ENCODE measurements at places on chromosomes 12 and 14.

DNA sequence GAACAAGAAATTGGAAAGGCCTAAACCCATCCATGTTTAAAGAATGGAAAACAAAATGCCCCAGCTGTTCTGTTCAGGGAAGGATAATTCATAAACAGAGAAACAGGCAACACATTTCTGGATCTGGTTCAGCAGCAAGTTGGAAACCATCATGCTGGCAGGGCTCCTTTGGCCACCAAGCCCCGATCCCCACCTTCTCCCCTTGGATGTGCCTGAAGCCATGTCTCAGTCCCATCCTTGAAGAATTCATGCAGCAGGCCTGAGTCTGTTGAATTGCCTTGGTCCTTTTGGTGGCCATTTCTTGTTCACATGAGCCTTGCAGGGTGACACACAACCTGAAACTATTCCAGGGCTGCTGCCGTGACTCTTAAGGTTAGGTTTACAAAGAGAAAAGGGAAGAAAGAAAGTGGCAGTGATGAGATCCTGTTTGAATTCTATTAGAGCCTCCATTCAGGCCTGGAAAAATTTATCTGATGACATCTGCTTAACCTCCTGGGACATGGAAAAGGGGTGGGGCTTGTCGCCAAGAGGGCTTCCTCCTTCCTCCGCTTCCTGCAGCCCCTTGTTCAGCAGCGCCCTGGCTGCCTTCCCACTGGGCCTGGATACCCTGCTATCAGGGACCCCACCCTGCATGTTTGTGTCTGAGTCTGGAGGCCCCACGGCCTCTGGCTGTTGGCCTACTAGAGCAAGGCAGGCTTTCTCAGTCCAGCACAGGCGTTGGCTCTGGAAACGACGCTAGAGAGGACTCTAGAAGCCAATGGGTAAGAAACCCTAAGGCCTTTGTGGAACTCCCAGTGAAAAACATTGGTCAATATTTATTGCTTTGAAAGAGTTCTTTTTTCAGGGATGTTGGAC is 341.9 kb downstream of the C12orf75 start:
- no peak for DNase-seq

DNA sequence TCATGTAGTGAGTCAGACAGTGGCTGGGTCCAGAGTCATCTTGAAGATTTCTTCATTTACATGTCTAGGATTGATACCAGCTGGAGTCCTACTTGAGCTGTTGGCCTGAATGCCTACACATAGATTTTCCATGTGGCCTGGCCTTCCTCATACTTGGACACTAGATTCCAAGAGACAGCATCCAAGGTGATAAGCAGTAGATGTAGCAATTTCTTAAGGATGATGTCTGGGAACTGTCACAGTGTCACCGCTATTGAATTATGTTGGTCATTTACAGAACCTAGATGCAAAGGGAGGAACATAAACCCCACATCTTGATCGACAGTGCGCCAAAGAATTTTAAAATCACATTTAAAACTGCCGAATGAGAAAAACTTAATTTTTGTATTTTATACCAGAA is 412.3 kb downstream of the TRHDE start:
- no peak for DNase-seq

DNA sequence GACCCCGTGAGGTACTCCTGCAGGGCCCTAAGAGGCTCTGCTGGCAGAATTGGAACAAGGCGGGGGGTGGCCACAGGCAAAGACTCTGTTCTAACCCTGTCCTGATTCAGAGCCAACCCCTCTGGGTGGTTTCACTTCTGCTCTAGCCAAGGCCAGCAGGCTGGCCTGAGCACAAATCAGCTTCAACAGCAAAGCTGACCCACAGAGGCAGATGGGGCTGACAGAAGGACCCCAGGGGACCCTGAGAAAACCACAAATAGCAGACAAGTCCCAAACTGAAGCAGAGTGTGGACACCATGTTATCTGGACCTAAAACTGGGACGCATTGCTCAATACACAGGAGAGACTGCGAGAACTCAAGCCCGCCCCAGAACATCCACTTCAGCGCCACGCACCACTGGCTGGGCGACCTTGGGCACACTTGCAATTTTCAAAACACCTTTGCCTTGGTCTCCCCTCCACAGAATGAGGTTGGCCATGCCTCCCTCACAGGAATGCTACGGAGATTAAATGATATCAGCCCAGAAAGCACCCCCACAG is 76.4 kb upstream of the DICER1 start:
- DNase-seq: no peak

GRCh38 chr12:93645702-93646101 is 31.5 kb upstream of the CRADD start:
- DNase-seq: no peak

- DNase-seq: no peak
Observed at GRCh38 chr12:38961683-38962082, 56.3 kb upstream of the CPNE8 start.

- DNase-seq: no peak
Observed at GRCh38 chr14:103694572-103695026, 20.7 kb downstream of the XRCC3 start.

DNA sequence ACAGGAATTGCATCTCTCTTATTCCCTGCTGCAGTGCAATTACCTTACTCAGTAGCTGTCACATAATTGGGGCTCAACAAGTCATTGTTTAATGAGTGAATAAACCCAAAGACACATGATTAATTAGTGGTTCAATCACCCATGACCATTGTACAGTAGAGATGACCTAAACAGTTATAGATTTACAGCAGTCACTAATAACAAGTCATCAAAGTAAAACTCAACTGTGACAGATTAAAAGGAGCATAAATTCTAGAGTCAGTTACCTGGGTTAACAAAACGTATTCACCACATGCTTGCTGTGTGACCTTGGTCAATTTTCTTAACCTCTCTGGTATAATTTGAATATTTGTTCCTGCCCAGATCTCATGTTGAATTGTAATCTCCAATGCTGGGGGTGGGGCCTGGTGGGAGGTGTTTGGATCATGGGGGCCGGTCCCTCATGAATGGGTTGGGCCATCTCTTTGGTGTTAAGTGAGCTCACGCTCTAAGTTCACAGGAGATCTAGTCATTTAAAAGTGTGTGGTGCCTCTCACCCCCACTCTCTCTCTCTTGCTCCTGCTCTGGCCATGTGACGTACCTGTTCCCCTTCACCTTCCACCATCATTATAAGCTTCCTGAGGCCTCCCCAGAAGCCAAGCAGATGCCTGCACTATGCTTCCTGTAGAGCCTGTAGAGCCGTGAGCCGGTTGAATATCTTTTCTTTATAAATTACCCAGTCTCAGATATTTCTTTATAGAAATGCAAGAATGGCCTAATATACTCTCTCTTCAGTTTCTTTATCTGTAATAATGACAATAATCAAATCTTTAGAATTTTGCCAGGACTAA is 141.9 kb upstream of the PLEKHG7 start:
- DNase-seq: no peak

GRCh38 chr12:26153421-26154154 is 28.8 kb upstream of the BHLHE41 start:
- no peak for DNase-seq

DNA sequence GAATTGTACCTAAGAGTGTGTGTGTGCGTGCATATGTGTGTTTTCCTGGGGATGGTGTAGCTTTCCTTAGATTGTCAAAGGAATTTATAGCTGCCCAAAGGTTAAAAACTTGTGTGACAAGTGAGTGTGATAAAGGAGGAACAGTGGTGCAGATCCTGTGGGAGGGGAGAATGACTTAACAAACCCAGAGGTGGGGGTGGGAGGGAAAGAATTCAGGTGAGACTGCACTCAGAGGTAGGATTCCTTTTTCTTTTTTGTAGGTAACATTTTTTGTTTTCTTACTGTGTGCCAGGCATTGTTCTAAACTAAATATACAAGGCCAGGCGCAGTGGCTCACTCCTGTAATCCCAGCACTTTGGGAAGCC is 45.3 kb upstream of the SINHCAF start:
- DNase-seq: no peak

DNA sequence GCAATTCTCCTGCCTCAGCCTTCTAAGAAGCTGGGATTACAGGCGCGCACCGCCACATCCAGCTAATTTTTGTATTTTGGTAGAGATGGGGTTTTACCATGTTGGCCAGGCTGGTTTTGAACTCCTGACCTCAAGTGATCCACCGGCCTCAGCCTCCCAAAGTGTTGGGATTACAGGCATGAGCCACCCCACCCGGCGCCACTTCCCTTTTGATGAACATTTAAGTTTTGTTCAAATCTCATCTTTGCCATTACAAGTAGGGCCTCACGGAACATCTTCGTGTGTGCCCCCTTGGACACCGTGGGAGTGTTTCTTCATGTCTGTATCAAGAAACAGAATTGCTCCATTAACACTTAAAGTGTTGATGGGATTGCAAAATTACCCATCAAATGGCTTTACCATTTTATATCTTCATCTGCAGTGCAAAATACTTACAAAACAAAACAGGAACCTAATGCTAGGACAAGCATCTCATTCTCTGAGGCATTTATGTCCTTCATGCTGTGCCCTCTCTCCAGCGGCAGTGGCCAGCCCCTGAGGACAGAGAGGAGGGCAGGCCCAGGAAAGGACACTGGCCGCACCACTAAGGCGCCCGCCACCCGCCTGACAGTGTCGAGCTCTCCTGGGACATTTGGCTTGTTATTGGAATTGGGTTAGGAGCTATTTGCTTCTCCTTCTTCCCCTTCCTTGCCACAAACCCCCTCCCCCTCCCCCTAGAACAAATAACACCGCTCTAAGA is 61.7 kb downstream of the RFX4 start:
- no peak for DNase-seq

DNA sequence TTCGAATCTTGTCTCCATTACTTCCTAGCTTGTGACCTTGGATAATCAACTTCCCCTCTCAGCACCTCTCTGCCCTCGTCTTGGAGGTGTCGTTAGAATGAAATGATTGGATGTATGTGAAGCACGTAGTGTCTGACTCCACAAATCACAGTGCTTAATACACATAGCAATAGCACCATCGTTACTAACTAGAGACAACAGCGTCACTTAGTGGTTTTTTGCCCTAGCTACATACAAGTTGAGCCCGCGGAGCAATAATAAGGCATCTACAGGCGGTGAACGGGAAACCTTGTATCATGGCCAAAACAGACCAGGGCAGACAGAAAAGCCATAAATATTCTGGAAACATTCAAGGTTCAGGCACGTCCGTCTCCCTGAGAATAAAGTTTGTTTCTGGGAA is 154.9 kb downstream of the ASCL4 start:
- no peak for DNase-seq

GRCh38 chr14:65377576-65377975 is 35.0 kb upstream of the FUT8 start:
- no peak for DNase-seq

GRCh38 chr12:75820071-75820470 is 211.5 kb downstream of the PHLDA1 start:
- no peak for DNase-seq

DNA sequence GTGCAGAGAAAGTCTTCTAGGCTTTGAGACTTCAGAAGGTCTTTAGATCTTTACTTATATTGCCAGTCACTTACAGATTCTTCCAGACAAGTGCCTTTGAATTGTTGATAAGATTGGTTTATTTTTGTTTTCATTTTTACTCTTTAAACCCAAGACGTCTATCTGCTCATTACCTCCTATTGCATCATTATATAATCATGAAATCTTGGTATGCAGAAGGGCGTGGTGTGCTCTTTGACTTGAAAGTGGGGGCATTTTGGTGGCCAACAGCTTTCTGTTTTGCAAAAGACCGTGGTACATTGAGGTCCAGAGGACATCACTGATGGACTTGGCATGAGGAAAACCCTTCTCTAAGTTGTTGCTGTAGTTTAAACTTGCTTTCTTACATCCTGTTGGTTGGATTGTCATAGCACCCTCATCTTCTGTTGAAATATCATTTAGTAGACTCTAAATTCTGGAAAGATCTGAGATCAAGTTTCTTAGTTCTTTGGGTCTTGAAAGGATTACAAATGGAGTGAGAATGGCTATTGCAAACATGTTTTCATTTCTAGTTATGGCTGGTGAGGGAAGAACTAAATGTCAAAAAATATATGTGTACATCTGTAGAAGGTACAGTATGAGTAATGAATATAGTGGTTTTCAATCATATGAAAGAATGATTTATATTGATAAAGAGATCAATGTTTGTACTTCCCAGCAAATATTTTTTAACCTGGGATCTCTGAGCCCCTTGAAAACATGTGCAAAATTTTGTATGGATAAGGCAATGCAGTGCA is 441.8 kb downstream of the NRXN3 start:
- DNase-seq: no peak

- no peak for DNase-seq
Observed at GRCh38 chr14:25050269-25051150, 563 bp upstream of the STXBP6 start.

- DNase-seq: no peak
Observed at GRCh38 chr12:29241821-29242591, 92.9 kb downstream of the FAR2 start.

DNA sequence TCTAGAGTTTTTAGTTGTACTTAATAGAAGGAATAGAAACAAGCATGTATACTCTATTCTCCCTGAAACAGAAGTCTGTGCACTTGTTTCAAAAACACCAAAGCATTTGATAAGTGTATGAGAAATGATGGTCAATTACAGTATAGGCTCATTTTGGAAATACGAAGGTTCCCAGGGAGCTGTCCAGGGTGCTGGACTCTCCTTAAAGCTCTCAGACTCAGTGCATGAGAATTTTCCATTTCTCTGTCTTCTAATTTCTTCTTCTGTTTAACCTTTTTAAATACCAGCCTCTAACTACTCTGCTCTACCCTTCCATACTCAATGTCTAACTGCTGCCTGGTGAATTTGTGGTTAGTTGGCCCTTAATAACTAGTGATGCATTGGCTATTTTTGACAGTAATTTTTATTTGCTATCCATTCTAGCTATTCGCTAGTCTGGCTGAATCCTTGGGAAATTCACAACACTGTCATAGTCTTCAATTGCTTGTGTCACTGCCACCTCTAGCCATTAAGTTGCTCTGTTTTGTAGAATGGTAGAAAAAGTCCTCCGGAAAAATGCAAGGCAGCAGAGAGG is 229.2 kb downstream of the NRXN3 start:
- DNase-seq: no peak

GRCh38 chr14:60845523-60845922 is 111.0 kb downstream of the MNAT1 start:
- no peak for DNase-seq

GRCh38 chr12:110940933-110941332 is 20.6 kb upstream of the MYL2 start:
- DNase-seq: no peak

DNA sequence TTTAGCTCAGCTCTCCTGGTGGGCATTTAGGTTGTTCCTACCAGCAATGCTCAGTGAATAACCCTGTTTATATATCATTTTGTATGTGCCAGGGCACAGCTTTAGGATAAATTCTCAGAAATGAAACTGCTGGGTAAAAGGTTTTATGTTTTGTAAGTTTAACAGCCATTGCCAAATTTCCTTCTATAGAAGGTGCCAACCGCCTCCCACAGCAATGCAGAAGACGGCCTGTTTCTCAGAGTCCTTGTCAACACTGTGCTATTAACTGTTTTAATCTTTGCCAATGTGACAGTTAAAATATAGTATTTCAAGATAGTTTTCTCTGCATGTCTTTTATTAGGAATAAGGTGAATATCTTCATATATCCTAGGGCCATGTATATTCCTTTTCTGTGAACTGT is 65.0 kb downstream of the PPP1R13B start:
- DNase-seq: no peak

DNA sequence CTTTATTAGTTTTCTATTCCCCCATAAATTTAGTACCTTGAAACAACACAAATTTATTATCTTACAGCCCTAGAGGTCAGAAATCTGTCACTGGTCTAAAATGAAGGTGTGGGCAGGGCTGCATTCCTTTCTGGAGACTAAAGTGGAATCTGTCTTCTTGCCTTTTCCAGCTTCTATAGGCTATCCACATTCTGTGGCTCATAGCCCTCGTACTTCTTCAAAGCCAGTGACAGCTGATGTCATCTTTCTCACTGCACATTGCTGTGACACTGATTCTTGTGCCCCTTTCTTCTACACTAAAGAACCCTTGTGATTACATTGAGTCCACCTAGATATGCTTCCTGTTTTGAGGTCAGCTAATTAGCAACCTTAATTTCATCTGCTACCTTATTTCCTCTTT is 23.2 kb upstream of the DCN start:
- no peak for DNase-seq
